ENCODE measurements at places on chromosomes 6 and 20.

GRCh38 chr6:18343741-18344140 is 43.4 kb upstream of the RNF144B start:
- DNase-seq = no peak

DNA sequence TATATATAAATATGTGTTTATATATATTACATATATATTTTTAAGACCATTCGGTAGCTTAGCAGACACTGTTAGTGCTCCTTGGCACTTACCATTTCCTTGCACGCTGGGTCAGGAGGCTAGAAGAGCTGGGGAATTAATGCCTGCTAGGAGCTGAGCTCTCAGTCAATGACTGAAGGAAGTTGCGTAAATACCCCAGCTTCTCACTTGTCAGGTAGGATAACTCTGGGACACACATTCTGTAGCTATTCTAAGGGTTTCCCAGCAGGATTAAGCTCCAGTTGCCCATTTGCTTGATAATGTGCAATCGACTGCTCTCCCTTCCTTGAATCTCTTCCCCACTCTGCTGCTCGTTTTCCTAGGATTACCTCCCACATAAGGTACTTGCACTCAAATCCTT is 15.7 kb upstream of the DNAAF9 start:
- no peak for DNase-seq

DNA sequence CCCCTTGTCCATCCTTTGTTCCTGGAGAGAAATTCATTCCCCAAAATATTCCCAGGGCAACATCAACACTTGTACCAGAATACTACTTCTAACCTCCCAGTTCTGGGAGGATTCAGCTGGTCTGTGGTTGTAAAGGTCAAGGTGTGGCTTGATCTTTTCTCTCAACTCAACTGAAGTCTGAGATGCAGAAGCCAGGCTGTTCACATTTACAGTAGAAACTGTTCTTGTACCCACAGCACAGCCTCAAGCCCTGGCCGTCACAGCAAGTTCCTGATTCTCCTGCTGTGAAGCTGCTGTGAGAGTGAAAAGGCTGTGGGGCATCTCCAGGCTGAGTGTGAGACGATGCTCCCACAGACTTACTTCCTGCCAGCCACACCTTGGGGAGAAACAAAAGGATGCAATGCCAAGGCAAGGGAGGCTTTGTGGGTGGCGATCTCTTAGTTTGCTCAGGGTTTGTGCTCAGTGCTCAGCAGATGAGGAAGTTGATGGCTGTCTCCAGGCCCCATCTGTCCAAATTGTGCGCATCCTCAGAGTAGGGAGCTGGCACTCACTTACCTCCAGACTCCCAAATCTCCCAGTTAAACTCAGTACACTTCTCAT is 143.9 kb upstream of the FOXA2 start:
- no peak for DNase-seq

- DNase-seq = no peak
Measured at GRCh38 chr6:113529196-113529595, 327.9 kb upstream of the MARCKS start.

GRCh38 chr6:137896647-137897046 is 29.6 kb downstream of the TNFAIP3 start:
- DNase-seq = no peak

DNA sequence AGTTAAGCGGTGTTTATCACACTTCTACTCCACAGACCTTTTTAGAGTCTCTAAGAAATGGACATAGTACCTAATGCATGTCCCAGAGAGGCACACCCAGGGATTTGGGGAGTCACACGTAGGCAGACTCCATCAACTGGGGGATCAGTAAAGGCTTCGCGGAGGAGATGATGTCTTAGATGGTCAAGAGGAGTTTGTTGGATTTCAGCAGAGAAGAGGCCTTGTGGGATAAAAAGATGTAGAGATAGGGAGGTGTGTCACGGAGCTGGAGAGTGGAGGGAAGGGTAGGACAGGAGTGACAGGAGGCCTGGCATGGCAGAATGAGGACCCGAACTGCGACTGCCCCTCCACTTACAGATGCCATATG is 9.1 kb downstream of the DYNLRB1 start:
- no peak for DNase-seq

- DNase-seq = no peak
Measured at GRCh38 chr20:20063941-20064702, 11.8 kb downstream of the CFAP61 start.

GRCh38 chr6:3759646-3760232 is 8.2 kb upstream of the PXDC1 start:
- DNase-seq = no peak

DNA sequence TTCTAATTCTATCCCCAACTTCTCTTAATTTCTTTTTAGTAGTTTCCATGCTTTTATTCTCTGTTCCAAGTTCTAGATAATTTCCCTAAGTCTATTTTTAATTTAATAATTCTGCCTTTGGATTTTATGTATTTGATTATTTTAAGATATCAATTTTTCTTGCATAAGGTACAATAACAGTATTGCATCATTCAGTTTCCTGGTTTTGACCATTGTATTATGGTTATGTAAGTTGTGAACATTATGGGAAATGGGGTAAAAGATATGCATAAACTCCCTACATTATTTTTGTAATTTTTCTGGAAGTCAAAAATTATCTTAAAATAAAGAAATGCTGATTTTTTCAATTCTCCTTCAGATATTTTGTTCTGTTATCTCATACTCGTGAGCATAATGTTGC is 21.1 kb upstream of the CENPW start:
- DNase-seq = no peak

- DNase-seq = no peak
Measured at GRCh38 chr6:63149730-63150129, 61.5 kb upstream of the FKBP1C start.

GRCh38 chr6:49913636-49914375 is 47.5 kb upstream of the CRISP1 start:
- DNase-seq = no peak

DNA sequence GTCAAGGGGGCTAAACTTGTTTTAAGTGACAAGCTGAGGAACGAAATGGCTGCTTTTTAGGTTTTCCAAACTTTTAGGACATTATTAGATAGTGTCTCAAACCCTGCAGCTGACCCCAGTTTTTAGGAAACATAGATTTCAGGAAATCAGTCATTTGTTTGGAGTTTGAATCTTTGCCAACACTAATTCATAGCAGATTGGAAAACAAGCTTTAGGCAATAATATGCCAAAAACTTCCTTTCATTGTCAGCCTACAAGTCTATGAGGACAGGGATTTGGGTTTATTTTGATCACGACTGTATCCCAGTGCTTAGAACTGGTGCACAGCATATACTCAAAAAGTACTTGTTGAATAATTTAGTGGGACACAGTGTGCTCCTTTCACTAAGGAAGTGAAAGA is 123.2 kb downstream of the TINAG start:
- DNase-seq = no peak

DNA sequence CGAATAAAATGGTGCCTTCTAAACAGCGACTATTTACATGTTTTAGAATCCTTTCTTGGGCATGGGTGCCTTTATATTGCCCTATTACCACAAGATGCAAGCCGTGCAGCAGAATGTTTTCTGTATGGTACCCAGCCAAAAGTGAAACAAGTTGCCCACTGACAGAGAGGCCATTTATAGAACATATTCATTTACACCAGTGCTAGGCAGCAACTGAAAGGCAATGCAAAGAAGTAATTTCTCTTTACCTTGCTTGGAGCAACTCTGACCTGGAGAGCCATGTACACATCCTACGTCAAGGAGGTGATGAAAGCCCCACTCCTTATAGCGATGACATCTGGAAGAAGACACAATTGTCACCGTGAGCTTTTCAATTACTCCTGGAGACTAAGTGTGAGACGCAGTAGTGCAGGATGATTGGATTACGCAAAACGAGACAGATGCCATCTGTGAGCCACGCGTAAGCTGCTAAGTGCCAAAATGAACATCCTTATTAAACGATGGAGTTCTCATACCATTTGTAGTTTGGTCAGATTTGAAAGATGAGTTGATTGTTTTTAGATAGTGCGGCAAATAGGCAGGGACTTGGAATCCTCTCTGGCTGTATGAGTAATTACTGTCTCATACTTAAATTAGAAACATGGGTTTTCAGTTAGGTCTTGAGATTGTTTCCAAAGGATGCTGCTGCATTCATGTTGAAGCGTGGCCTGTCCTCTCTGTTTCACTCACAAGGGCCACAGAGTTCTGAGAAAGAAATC is at the start of gene TMEM244:
Gene TMEM244, minus strand, starts transcription at position 408 of the 758 bp plus-strand sequence. Its CDS starts 127 bp downstream, at position 281.
- DNase-seq = no peak

GRCh38 chr20:63177134-63177784 is 38.7 kb downstream of the YTHDF1 start:
- DNase-seq = no peak

- no peak for DNase-seq
Measured at GRCh38 chr6:33585403-33586107, 5.5 kb upstream of the BAK1 start.

- DNase-seq = no peak
Measured at GRCh38 chr6:71011871-71012371, 55.1 kb upstream of the B3GAT2 start.

- DNase-seq = no peak
Measured at GRCh38 chr20:57657535-57658446, 37.6 kb upstream of the ZBP1 start.

Data from LNCaP clone FGC (cell line).